ENCODE measurements at places on chromosomes 4 and X. TPM values are rescaled to one million over a fixed set of nuclear protein-coding genes. Genes with fewer than 3 reads are reported as not detected.

The TCEAL6 gene
- polyA plus RNA-seq: not detected

The TMPRSS11B gene
- polyA plus RNA-seq: 0.09 TPM

The AIFM1 gene
- polyA plus RNA-seq: 27.2 TPM

DNA sequence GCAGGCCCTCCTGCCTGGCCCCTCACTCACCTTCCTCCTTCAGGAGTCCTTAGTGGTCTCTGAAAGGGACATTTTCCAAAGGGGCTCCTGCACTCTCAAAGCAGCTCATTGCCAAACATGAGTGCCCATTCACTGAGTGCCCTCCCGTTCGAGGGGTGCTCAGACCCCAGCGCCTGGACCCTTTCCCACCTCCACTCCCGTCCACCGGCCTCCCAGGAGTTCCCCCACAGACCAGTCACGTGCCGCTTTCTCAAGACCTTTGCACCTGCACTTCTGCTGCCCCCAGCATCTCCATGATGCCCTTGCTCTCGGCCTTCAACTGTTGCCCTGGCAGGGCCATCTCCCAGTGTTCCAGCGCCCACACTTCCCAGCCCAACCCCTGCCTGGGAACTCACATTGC is 89.5 kb downstream of the ADRA2C start:
- DNase-seq: no peak

- no peak for DNase-seq
Observed at GRCh38 chrX:56429581-56429980, 133.8 kb upstream of the UBQLN2 start.

DNA sequence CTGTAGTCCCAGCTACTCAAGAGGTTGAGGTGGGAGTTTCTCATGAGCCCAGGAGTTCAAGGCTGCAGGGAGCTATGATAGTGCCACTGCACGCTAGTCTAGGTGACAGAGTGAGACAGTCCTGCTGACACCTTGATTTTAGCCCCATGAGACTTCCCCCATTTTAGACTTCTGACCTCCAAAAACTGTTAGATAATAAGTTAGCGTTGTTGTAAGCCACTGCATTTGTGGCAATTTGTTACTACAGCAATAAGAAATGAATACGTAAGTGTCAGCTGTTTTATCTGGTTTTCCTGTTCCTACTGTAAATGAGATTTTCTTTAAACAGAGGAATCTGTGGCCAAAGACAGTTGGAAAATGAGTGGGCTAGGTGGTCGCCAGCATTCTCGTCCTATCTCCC is 83.9 kb downstream of the ARHGAP10 start:
- DNase-seq: no peak

- DNase-seq: peak; percentile 89
Observed at GRCh38 chr4:169270810-169271691, at the start of gene SH3RF1. Gene SH3RF1 (minus strand): TSS chr4:169270956. CDS start chr4:169269212, 1,744 bp downstream.

GRCh38 chr4:145473203-145473602 is 8.4 kb upstream of the SMAD1 start:
- DNase-seq: no peak

DNA sequence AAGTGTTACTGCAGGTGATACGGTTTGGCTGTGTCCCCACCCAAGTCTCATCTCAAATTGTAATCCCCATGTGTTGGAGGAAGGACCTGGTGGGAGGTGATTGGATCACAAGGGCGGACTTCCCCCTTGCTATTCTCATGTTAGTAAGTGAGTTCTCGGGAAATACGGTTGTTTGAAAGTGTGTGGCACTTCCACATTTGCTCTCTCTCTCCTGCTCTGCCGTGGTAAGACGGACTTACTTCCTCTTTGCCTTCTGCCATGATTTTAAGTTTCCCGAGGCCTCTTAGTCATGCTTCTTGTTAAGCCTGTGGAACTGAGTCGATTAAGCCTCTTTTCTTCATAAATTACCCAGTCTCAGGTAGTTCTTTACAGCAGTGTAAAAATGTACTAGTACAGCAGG is 65.2 kb upstream of the SLC7A11 start:
- no peak for DNase-seq

GRCh38 chr4:186693894-186694293 is 29.8 kb downstream of the FAT1 start:
- DNase-seq: no peak

GRCh38 chr4:150224896-150225591 is 146.8 kb downstream of the DCLK2 start:
- DNase-seq: no peak

DNA sequence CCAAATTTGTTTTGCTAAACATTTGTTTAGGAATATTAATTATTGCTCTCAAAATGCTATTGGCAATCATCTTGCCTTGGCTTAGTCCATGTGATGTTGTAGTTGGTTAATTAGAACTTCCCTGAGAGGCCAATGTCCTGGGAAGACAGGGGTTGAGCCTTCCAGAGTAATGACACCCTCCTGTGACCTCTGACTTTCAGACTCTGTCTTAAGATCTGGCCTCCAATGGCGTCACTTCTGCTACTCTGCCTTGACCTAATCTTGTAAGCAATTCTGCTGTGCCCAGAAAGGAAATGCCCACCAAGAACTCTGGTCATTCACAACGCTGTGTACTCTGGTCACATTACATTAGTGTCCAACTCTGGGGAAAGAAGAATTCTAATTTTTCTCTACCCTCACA is 111.9 kb downstream of the SH3RF1 start:
- DNase-seq: no peak

DNA sequence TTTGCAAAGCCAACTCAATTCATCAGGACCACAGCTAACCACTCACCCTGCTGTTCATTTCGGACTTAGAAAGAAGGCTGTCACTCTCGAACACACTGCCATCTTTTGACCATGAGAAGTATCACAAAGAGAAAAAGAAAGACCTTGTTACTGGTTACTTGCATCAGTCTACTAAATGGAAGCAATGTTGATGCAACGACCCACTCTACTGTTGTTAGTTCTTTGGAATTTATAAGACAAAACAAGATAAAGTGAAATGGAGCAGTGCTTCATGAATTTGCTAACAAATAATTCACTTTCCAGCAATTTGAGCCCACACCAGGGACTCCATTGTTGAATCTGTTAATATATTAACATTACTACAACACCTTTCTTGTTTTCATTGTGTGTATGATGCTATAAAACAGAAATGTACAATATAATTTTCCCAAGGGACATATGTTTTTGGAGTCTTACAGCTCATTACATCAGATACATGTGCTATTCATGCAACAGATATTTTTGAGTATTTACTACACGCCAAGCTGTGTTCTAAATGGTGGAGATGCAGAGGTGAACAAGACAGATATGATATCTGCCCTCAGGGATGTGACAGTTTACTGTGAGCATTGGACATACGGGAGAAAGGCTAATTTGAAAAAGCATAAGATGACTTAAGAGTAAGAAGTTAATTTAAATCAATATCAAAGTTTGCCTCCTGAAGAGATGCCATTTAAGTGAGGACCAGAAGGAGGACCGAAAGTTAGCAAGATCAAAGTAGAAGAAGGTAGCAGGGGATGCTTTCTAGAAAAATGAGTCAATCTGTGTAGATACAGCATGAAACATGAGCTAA is 87.2 kb downstream of the AREG start:
- DNase-seq: peak; percentile 23

DNA sequence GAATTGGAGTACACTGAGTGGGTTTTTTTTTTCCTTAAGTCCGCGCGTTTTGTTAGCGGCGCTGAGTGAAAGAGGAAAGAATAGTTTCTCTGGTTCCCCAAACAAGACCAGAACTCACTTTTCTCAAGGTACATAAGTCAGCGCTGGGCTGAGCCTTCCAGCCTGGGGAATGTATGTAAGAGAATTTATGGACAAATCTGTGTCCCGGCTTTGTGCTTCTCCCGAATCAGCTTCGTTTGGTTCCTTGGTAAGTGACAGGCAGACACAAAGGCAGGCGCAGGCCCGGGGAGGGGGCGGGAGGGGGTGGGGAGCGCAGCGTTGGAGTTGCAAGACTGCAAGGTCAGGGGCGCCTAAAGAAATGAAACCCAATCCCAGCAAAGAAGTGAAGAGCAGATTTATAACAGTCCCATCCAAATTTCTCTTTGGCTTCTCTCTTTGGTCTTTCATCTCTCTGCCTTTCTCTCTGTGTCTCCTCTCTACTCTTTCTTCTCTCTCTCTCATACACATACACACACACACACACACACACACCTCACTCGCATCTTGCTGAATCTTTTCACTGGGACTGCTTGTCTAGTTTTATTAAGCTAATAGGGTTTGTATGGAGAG is 981 bp downstream of the TET2 start:
- DNase-seq: peak; percentile 68

DNA sequence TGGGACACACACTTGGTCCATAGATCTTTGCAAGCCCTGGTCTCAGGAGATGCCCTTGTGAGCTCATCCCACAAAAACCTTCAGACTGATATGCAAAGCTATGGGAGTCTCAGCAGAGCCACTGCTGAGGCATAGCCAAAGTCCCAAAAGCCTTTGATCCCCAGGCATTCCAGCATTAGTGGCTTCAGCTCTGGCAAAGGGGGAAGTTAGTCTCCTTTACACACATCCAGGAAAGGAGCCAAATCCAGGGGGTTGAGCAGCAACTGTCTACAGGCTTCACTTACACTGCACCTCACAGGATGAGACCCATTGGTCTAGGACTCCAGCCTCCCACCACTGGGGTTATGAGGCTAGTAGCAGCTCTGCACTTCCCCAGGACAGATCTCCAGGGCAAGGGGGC is 14.0 kb downstream of the PF4 start:
- no peak for DNase-seq

DNA sequence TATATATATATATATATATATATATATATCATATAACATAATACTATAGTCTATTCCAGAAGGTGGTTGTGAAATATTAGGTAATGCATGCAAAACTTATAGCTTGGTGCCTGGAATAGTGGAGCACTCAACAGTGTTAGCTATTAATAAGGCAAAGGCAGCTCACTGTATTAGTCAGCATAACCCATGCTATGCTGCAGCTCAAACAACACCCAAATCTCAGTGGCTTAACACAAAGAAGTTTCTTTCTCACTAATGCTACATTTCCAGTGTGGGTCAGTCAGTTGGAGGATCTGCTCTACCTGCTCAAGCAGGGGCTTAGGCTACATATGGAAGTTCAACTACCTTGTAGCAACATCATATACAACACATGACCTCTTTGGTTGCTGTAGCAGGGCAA is 5.2 kb upstream of the RPGR start:
- no peak for DNase-seq

DNA sequence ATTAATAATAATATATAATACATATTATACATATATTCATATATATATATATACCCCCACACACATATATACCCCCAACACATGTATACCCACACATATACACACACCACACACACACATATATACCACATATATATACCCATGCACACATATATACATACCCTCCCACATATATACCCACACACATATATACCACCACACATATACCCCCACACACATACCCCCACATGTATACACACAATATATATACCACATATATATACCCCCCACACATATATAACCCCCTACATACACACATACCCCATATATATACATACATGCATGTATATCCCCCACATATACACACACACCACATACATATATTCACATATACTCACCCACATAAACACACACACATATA is 52.0 kb downstream of the NSG1 start:
- DNase-seq: no peak

DNA sequence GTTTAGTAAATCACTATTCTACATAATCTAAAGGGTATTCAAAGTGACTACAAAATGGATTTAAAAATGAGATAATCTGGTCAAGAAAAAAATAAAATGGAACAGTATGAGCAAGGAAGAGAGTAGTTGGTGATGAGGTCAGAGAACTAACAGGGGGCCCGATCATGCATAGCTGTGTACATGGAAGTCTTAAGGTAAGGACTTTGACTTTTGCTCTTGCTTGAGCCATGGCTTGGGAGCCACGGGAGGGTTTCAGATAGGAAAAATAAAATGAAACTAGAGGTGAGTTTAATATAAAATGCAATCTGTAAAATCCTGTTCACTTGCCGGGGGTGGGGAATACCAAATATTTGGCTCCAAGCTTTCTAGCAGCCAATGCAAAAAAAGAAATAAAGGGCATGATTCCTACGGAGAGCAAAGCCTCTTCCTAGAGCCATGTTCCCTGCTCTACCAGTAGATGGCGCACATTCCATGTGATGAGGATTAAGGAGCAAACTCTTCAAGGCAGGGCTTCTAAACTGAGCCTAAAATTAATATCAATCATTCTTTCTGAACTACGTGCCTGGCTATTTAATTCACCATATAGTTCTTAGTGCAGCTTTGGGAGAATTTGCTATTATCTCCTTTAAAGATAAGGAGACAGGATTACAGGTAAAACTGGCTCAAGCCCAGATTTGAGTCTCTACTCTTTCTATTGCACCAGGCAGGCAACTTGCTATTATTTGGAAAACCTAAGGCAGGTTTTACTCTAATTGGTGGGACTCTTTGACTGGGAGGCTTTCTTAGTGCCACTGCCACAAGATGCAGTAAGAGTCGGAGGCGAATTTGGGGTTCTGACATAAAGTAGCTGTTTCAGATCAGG is 6.8 kb upstream of the CLCN5 start:
- no peak for DNase-seq

DNA sequence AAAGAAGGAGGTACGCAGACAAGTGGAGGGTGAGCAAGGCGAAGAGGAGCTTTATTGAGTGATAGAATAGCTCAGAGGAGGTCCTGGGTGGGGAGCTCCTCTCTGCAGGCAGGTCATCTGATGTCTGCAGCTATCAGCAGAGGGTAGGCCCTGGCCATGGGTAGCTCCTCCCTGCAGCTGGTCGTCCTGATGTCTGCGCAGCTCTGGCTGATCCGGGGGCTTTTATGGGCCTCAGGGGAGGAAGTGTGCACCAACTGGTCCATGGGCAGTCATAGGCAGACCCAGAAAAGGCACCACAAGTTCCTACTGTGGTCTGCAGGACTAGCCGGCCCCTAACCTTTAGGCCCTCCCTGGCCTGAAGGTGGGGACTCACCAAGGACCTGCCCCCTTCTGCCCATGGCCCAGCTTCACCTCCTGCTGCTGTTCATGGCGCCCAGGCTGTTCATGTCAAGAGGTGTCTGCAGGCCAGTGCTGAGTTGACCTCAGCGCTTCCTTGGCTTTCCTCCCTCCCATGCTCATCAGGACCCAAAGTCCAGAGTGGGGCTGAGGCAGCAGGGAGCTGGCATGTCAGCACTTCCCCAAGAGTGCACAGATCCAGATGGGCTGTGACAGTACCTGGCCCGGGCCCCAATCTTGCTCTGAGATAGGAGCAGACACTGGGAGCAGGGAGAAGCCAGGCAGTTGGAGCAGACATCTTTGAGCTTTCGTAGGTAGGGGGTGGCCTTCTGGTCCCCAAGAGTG is 46.1 kb downstream of the ARAP2 start:
- DNase-seq: no peak

GRCh38 chr4:187232196-187232595 is 508.5 kb upstream of the FAT1 start:
- DNase-seq: no peak

GRCh38 chr4:86569103-86569870 is 24.8 kb upstream of the PTPN13 start:
- DNase-seq: no peak

GRCh38 chrX:112803060-112803459 is 37.6 kb downstream of the AMOT start:
- DNase-seq: no peak

GRCh38 chr4:180285796-180286195 is 1957.4 kb upstream of the TENM3 start:
- DNase-seq: no peak
